ENCODE measurements at places on chromosomes 6 and 20.

- DNase-seq, result no peak
These were observed 347.1 kb downstream of the ZFAND3 start for GRCh38 chr6:38166411-38167240.

GRCh38 chr20:25355011-25355595, 35.5 kb downstream of the ABHD12 start:
- DNase-seq, result no peak

GRCh38 chr6:56689663-56690062, 47.0 kb upstream of the DST start:
- DNase-seq, result no peak

- DNase-seq, result no peak
These were observed 49.5 kb downstream of the CD164 start for GRCh38 chr6:109332748-109333147.

- DNase-seq, result no peak
These were observed 304.5 kb downstream of the PRL start for GRCh38 chr6:21992178-21992967.

GRCh38 chr6:135546680-135547418, 49.3 kb upstream of the AHI1 start:
- no peak for DNase-seq

GRCh38 chr20:6583134-6583738, 184.2 kb upstream of the BMP2 start:
- no peak for DNase-seq

- DNase-seq, result no peak
These were observed 39.7 kb upstream of the ATXN1 start for GRCh38 chr6:16800942-16801341.

Data from stimulated activated naive CD4-positive, alpha-beta T cell (primary cell).